ENCODE measurements at places on chromosomes 5 and 9.

DNA sequence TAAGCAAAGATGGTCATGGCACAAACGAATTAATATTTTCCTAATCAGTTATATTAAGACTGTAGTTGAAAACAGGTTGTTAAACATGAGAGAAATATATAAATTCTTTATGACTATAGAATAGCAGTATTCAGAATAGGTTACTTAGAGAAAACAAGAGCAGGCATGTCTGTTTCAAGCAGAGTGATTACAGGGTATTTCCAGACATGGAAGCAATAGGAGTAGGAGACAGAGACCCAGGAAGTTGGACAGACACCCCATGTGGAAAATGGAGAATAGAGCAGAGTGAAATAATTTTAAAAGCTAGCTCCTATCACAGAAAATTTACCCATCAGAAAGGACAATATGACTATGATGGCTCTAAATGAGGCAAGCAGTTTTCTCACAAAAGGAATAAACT is 111.5 kb downstream of the IZUMO3 start:
- no peak for DNase-seq

GRCh38 chr9:112771359-112772214 is 21.0 kb downstream of the SNX30 start:
- DNase-seq = no peak

DNA sequence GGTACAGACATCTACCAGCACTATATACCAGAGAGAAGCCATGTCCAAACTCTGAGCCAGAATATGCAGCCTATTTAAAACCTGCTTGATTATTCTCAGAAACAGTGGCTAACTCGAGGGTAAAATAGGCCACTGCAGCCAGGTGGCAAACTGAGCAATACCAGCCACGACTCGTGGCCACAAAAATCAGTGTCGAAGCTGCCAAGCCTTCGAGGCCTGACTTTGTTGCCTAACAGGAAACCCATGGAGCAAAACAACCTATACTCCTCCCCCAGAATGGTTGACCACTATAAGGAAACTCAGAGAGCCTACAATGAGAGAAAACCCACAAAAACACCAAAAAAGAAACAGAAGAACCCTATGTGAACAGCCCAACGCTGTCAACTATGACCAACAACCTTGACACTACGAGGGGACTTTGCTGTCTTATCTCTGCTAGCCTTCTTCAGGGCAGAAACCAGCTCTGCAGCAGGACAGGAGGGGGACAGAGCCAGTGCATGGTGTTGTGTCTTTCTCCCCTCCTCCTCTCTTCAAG is 133.8 kb downstream of the TMEM174 start:
- no peak for DNase-seq

DNA sequence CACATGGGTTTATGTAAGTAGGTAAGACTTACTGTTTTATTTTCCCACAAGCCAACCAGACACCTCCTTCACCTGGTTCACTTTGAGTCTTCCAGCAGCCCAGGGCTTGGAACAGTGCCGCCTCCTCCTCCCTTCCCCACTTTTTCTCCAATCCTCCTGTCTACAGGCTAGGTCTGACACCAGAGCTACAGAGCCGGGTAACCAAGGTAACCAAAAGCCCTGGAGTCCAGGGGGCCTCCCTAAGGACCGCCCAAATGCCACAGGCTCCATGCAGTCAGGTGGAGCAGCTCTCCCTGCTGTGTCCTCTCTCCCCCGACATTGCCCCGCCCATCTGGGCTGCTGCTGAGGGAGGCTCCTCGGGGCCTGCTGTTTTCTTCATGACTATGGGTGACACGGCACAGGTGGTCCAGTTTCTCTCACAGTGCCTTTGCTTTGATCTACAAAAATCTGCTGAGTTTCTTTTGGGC is 138.0 kb upstream of the EFNA5 start:
- no peak for DNase-seq

DNA sequence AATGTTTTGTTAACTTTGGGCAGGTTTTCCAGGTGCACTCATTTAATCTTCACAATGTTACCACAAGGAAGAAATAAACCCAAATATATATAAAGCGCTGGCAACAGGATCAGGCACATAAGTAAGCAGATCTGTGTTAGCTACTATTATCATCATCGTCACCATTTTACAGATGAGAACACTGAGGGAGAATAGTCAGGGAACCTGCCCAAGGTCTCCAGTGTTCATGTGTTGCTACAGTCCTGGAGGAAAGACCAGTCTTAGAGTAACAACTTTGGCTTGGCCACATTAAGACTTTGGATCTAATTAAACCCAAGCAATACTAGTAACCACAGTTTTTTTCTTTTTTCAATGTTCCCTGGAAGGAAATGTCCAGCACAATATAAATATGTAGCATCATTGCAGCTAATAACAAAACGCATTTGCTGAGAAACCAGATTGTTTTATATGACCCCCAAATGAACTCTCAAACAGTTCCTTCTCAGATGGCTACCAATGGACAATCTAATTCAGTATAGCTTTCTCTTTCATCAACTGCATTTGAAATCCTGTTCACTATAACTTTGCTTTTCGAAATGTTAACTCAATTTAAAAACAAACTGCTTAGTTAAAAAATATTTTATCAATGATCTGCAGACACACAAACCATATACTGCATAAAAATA is 11.8 kb downstream of the NREP start:
- DNase-seq = no peak

Measured in activated naive CD8-positive, alpha-beta T cell treated with anti-CD3 and anti-CD28 coated beads, Interleukin-2, amount 50 U/mL, for 16 hours (primary cell).